ENCODE measurements at places on chromosomes 3 and 15. TPM values are rescaled to one million over a fixed set of nuclear protein-coding genes. Genes with fewer than 3 reads are reported as not detected.

CNTN4 gene
- 0.51 TPM for total RNA-seq

- H3K36me3 ChIP-seq, result no peaks in the 10 kb centered on the region
- H3K27ac ChIP-seq, result no peak overlapping the region
- H3K27me3 ChIP-seq, result no peaks in the 10 kb centered on the region
These were observed 33.3 kb upstream of the VPS8 start for GRCh38 chr3:184778426-184779332.

STAC gene
- 6.8 TPM for total RNA-seq

ARGFX gene
- total RNA-seq, result not detected

DZIP1L gene
- 16.9 TPM for total RNA-seq

- H3K4me1 ChIP-seq, result peaks cover 5% of the 10 kb centered on the region
- H3K36me3 ChIP-seq, result no peaks in the 10 kb centered on the region
- H3K4me3 ChIP-seq, result no peak overlapping the region
These were observed 4.4 kb upstream of the CD200R1 start for GRCh38 chr3:112979244-112979832.

DNA sequence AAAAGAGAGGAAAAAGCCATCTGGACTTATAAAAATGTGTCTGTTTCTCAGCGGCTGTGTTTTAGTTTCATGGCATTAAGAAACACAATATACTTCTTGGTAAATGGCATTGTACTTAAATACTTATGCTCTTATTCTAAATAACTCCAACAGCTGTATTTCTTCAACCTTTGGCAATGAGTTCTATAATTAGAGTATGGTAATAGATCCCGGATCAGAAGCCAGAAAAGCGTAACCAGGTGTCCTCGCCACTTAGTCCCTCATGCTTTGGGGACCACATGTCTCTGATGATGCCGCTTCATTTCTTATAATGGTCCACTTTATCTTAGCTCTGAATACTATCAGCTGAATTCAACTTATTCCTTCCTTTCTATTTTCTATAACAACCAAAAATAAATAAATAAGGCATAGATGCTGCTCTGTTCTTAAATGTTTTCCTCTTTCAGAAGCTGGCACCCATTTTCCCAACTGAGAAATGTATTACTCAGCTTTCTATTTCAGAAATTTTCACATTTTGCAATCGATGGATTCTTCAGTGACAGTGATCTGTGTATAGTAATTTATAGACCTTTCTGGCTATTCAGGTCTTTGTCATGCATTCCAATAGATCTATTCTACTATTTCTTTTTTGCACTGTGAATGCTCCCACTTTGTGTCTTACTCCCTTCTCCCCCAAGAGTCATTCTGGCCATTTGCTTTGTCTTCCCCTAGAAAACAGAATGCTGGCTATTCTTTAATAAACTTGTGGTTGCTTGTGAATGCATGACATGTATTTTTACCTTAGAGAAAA lies 87.6 kb upstream of the KBTBD8 start:
- no peaks in the 10 kb centered on the region for H3K4me1 ChIP-seq
- H3K27ac ChIP-seq, result no peak overlapping the region
- no peak overlapping the region for H3K4me3 ChIP-seq
- no peaks in the 10 kb centered on the region for H3K27me3 ChIP-seq
